CD4-positive, alpha-beta memory T cell (primary cell): ENCODE measurements at places on chromosomes 3 and 15. TPM values are rescaled to one million over a fixed set of nuclear protein-coding genes. Genes with fewer than 3 reads are reported as not detected.

Gene HIGD1A
- total RNA-seq = 24.3 TPM

Gene PDIA5
- total RNA-seq = 7.0 TPM

GRCh38 chr3:106333911-106334618 lies 465.3 kb upstream of the CBLB start:
- peak; percentile 66 for DNase-seq
- H3K4me1 ChIP-seq = peaks cover 53% of the 10 kb centered on the region
- no peak overlapping the region for H3K4me3 ChIP-seq

Gene DISP2
- 0.03 TPM for total RNA-seq

DNA sequence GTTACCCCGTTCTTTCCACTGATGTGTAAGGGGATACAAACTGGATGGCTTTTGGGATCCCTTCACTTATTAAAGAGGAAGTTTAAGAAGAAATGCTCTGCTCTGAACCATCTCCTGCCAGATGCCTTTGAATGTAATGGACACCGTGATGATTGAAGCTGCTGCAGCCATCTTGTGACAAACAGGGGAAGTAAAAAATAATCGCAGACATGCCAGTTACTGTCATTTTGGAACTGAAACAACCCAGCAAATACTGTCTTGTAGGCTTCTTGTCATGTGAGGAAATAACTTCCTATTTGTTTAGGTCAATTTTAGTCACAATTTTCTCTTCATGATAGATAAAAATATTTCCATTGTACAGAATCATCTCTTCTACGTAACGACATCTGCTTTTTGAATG lies 224.0 kb downstream of the CHL1 start:
- no peak for DNase-seq
- no peak overlapping the region for H3K27ac ChIP-seq
- H3K4me1 ChIP-seq = no peaks in the 10 kb centered on the region
- no peak overlapping the region for H3K4me3 ChIP-seq
- H3K27me3 ChIP-seq = no peaks in the 10 kb centered on the region

GRCh38 chr3:166809520-166809919 lies 570.6 kb downstream of the ZBBX start:
- no peaks in the 10 kb centered on the region for H3K4me1 ChIP-seq
- H3K27me3 ChIP-seq = no peaks in the 10 kb centered on the region
- H3K27ac ChIP-seq = no peak overlapping the region
- DNase-seq = no peak
- H3K36me3 ChIP-seq = no peaks in the 10 kb centered on the region
- no peak overlapping the region for H3K4me3 ChIP-seq

- H3K4me3 ChIP-seq = no peak overlapping the region
- H3K27me3 ChIP-seq = no peaks in the 10 kb centered on the region
Measured at GRCh38 chr3:188769831-188770230, 401.9 kb upstream of the TPRG1 start.

Gene GOLGA6L7
- total RNA-seq = not detected

GRCh38 chr3:188819939-188820338 lies 351.8 kb upstream of the TPRG1 start:
- no peak overlapping the region for H3K4me3 ChIP-seq
- H3K4me1 ChIP-seq = no peaks in the 10 kb centered on the region
- no peaks in the 10 kb centered on the region for H3K36me3 ChIP-seq
- no peaks in the 10 kb centered on the region for H3K27me3 ChIP-seq

Gene NPAP1
- total RNA-seq = not detected

DNA sequence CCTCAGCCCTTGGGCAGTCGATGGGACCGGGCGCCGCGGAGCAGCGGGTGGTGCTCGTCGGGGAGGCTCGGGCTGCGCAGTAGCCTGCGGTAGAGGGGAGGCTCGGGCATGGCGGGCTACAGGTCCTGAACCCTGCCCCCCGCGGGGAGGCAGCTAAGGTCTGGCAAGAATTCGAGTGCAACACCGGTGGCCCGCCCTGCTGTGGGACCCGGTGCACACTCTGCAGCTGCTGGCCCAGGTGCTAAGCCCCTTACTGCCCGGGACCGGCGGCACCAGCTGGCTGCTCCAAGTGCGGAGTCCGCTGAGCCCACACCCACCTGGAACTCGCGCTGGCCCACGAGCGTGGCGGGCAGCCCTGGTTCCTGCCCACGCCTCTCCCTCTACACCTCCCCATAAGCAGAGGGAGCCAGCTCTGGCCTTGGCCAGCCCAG lies 377.7 kb upstream of the RBMS3 start:
- H3K36me3 ChIP-seq = no peaks in the 10 kb centered on the region
- H3K27me3 ChIP-seq = no peaks in the 10 kb centered on the region
- H3K4me1 ChIP-seq = no peaks in the 10 kb centered on the region
- H3K4me3 ChIP-seq = no peak overlapping the region
- no peak overlapping the region for H3K27ac ChIP-seq
- peak; percentile 34 for DNase-seq

DNA sequence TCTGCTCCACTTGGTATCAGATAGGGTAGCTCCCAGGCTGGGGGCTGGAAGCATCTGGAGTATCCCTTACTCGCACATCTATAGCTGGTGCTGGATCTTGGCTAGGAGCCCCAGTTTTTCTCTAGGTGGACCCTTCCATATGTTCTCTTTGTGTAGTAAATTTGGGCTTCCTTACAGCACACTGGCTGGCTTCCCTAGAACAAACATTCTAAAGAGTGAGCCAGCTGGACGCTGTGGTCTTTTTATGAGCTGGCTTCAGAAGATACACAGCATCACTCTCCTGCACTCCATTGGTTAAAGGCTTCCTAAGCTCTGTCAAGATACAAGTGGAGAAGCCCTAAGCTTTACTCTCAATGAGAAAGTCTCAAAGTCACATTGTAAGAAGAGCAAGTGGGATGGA lies 322.1 kb downstream of the WDR72 start:
- DNase-seq = no peak
- H3K27me3 ChIP-seq = no peaks in the 10 kb centered on the region
- no peaks in the 10 kb centered on the region for H3K36me3 ChIP-seq
- H3K27ac ChIP-seq = no peak overlapping the region

DNA sequence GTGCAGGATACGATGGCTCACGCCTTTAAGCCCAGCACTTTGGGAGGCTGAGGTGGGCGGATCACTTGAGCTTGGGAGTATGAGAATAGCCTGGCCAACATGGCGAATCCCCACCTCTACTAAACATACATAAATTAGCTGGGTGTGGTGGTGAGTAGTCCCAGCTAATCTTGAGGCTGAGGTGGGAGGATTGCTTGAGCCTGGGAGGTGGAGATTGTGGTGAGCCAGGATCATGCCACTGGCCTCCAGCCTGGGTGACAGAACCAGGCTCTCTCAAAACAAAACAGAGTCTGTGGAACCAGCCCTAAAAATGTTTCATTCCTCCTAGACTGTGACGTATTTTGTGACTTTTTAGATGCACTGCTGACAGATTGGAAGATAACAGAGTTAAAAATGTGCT lies 34.3 kb upstream of the RAD51 start:
- H3K27ac ChIP-seq = no peak overlapping the region
- DNase-seq = no peak
- no peaks in the 10 kb centered on the region for H3K27me3 ChIP-seq
- H3K4me1 ChIP-seq = no peaks in the 10 kb centered on the region

DNA sequence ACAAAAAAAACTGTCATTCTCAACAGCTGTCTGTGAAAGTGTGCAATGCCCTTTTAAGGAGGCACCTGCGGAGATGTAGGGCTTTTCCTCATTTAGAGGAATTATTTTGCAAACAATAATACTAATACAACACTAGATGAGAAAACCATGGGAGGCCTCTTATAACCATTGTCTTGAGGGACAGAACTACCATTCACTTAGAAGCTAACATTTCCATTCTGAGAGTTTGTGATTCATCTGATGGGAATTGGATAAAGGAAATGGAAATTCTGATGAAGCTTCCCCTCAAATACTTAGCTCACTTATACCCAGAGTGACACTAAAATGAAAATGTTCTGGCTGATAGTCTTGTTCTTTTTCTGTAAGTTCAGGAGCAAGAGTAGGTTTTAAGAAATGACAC lies 147.7 kb downstream of the CADPS start:
- no peak overlapping the region for H3K4me3 ChIP-seq
- no peak for DNase-seq
- H3K4me1 ChIP-seq = no peaks in the 10 kb centered on the region
- no peak overlapping the region for H3K27ac ChIP-seq
- no peaks in the 10 kb centered on the region for H3K27me3 ChIP-seq

DNA sequence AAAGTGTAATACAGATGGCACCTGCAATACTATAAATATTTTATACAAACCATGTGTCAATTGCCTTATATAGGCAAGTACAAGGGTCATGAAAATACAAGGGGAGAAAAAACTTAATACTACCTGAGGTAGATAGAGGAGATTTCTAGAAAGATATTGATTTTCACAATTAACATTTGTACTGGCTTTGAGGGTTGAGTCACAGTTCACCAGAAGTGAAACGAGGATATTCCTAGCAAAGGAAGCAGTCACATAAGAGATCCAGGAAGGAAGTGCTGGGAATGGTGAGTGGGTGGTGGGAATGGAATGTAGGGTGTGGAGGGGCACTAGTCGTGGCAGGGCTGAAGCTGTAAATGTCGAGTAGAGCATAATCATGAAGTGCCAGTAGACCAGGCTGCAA lies 108.7 kb downstream of the P2RY1 start:
- H3K4me3 ChIP-seq = no peak overlapping the region
- no peaks in the 10 kb centered on the region for H3K27me3 ChIP-seq
- no peaks in the 10 kb centered on the region for H3K36me3 ChIP-seq
- H3K27ac ChIP-seq = no peak overlapping the region
- no peaks in the 10 kb centered on the region for H3K4me1 ChIP-seq
- no peak for DNase-seq

DNA sequence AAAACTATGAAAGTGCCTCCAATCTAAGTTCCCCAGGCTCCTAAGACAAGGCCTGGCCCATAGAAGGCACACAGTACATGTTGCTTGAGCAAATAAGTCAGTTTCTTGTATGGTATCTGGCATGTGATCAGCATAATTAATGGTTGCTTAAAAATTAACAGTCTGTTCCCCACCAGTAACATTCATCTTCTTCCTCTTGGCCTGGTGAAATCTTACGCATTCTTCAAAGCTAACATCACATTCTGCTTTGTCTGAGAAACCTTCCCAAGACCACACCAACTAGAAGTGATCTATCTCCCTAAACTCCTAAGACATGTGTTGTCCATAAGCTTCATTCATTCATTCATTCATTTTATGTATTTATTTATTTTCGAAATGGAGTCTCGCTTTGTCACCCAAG lies 48.1 kb downstream of the LIPC start:
- DNase-seq = no peak
- peaks cover 42% of the 10 kb centered on the region for H3K4me1 ChIP-seq
- no peak overlapping the region for H3K4me3 ChIP-seq
- no peaks in the 10 kb centered on the region for H3K36me3 ChIP-seq
- H3K27ac ChIP-seq = no peak overlapping the region
- no peaks in the 10 kb centered on the region for H3K27me3 ChIP-seq

- peaks cover 6% of the 10 kb centered on the region for H3K4me1 ChIP-seq
- H3K27ac ChIP-seq = no peak overlapping the region
- H3K36me3 ChIP-seq = no peaks in the 10 kb centered on the region
- H3K27me3 ChIP-seq = no peaks in the 10 kb centered on the region
- H3K4me3 ChIP-seq = no peak overlapping the region
Measured at GRCh38 chr15:25739687-25740121, 123.4 kb downstream of the ATP10A start.

Gene AEN
- 56.8 TPM for total RNA-seq

Gene LRTM1
- not detected for total RNA-seq

- H3K27me3 ChIP-seq = no peaks in the 10 kb centered on the region
- no peak for DNase-seq
- H3K36me3 ChIP-seq = no peaks in the 10 kb centered on the region
- H3K4me1 ChIP-seq = no peaks in the 10 kb centered on the region
- H3K27ac ChIP-seq = no peak overlapping the region
- H3K4me3 ChIP-seq = no peak overlapping the region
Measured at GRCh38 chr3:124156866-124157712, 165.2 kb upstream of the ROPN1 start.

DNA sequence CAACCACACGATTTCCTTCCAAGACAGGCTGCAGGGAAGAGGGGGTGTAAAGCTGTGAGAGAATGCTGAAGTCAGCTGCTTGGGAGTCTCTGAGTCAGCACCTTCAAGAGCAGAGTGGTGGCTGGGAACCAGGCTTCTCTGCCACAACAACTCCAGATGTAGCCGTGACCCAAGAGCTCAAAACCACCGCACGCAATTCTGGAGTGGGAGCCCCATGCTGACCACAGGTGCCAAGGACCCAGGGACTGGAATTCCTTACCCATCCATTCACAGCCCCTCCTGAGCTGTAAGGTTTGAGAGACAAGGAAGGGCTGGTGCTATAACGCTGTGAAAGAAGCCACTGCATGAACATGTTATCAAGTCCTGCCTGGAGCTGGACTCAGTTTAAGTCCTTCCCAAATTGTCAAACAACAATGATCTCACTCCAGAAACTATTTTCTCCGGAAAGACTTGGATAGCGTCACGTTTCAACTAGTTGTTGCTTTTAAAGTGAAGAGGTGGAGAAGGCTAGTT lies 61.4 kb downstream of the UMPS start:
- no peaks in the 10 kb centered on the region for H3K36me3 ChIP-seq
- no peaks in the 10 kb centered on the region for H3K27me3 ChIP-seq
- H3K4me1 ChIP-seq = no peaks in the 10 kb centered on the region
- DNase-seq = no peak
- no peak overlapping the region for H3K4me3 ChIP-seq
- no peak overlapping the region for H3K27ac ChIP-seq

- no peak overlapping the region for H3K4me3 ChIP-seq
- no peaks in the 10 kb centered on the region for H3K4me1 ChIP-seq
- no peaks in the 10 kb centered on the region for H3K36me3 ChIP-seq
- no peaks in the 10 kb centered on the region for H3K27me3 ChIP-seq
- no peak for DNase-seq
Measured at GRCh38 chr3:157938154-157938779, 168.0 kb downstream of the SHOX2 start.

Gene SLC12A1
- not detected for total RNA-seq

Gene SLC38A3
- total RNA-seq = not detected

DNA sequence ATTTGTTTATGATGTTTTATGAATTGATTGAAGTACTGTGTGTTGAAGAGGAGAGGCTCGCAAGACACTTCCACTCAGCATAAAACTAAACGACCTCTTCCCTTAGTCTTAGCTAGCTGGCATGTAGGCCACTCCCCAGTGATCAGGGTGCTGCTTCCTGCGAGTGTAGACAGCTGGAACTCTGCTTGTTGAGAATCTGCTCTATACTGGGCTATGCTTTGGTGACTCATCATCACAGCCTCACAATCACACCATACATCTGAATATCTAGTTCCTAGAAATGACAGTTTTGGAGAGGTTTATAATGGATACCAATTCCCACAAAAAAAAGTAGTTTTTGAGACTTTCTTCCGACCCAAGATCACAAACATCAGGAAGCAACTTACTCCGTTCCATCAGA lies 1.5 kb upstream of the SLC24A5 start:
- H3K27ac ChIP-seq = no peak overlapping the region
- H3K36me3 ChIP-seq = no peaks in the 10 kb centered on the region
- H3K4me1 ChIP-seq = no peaks in the 10 kb centered on the region
- DNase-seq = no peak
- H3K4me3 ChIP-seq = no peak overlapping the region

GRCh38 chr3:41258239-41258800 lies 59.0 kb downstream of the CTNNB1 start:
- H3K4me1 ChIP-seq = no peaks in the 10 kb centered on the region
- no peak for DNase-seq
- H3K27ac ChIP-seq = no peak overlapping the region
- H3K36me3 ChIP-seq = no peaks in the 10 kb centered on the region

GRCh38 chr3:59872128-59872527 lies 822.3 kb upstream of the CFAP20DC start:
- no peak overlapping the region for H3K4me3 ChIP-seq
- H3K27ac ChIP-seq = no peak overlapping the region
- H3K36me3 ChIP-seq = no peaks in the 10 kb centered on the region
- H3K4me1 ChIP-seq = peaks cover 15% of the 10 kb centered on the region
- no peak for DNase-seq

GRCh38 chr3:62954580-62954979 lies 79.4 kb upstream of the CADPS start:
- H3K27ac ChIP-seq = no peak overlapping the region
- H3K4me3 ChIP-seq = no peak overlapping the region
- no peaks in the 10 kb centered on the region for H3K36me3 ChIP-seq
